ENCODE measurements at places on chromosomes 1 and 21.

DNA sequence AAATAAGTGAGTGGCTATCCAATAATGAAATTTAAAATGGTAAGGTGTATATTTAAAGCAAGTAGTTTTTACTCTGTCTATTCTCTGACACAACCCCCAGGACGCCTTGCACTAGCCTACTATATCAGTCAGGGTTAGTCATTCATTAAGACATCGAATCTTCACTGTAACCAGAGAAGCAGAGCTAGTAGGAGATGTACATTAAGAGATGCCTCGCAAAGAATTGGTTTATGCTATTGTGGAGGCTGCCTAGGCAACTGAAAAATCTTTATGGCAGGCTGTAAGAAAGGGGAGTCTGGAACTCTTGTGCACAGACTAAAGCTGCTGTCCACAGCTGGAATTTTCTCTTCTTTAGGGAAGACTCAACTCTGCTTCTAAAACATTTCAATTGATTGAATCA lies 28.8 kb downstream of the NTNG1 start:
- DNase-seq = no peak

DNA sequence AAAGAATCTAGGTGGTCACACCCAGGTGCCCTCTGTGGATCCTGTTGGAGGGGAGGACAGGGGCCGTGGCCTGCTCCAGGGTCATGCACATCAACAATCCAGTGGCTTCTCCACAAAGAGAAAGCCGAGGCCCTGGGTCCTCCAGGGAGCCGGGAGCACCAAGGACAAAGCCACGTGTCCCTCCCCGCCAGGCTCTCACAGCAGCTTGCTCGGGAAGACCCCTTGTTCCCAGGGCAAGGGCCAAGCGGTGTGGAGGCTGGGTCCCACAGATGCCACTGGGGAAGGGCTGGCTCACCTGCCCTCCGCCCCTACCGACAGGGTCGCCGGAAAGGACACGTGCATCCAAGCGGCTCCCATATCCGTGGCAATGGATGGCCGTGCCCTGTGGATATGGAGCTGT lies 192.9 kb upstream of the VAMP3 start:
- no peak for DNase-seq

DNA sequence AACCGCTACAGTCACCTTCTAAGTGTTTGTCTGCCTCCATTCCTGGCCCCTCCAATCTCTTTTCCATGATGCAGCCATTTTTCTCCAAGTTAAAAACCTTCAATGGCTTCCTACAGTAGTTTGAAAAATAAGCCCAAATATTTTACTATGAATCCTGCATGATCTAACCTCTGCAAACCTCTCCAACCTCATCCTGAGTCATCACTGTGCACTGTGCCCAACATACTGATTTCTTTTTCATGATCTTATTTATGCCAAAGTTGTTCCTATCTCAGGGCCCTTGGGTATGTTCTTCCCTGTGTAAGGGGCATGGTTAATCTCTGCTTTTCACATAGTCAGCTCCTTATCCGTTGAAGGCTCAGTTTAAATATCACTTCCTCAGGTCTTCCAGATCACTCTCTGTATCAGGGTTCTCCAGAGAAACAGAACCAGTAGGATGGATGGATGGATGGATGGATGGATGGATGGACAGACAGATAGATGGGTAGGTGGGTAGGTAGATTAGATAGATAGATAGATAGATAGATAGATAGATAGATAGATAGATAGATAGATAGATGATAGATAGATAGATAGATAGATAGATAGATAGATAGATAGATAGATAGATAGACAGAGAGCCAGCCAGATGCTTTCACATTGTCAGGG lies 18.1 kb upstream of the PTPN14 start:
- DNase-seq = no peak

DNA sequence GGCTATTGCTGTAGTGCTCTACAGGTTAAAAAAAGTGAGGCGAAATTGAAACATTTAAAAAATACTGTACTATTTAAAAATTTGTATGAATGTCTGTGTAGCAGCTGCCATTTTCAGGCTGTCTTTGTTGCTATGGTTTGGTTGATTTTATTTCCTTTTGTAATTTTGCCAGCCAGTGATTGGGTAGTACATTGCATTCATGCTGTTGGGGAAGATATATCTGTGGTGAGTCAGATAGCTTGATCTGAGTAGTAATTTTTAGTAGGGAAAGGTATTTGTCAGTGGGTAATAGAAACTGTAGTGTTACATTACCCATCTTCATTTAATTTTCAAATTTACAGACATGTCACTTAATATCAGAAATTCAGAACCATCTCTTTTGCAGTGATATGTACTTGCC lies 15.0 kb downstream of the NFIA start:
- DNase-seq = no peak

GRCh38 chr1:160646711-160647328 lies at the start of gene SLAMF1:
Gene SLAMF1, minus strand, starts transcription at chr1:160647044. Its CDS starts 99 bp downstream, at chr1:160646945.
- DNase-seq = no peak

GRCh38 chr1:50264590-50264989 lies 155.9 kb downstream of the ELAVL4 start:
- DNase-seq = no peak
